ENCODE measurements at places on chromosomes 16 and 17.

DNA sequence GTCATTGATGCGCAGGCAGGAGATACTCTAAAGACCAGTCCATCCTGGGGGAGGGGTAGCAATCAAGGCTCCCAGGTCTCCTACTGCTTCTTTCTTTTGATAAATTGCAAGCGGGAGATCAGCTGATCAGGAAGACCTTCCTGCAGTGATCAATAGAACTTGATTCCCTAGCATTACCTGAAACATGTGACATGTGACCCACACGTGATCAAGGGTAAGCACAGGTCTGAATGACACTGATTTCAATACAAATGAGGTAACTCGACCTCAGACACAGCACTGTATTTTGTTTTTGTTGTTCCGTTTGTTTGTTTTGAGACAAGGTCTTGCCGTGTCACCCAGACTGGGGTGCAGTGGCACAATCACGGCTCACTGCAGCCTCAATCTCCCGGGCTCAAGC lies 39.6 kb upstream of the MLYCD start:
- no peak for DNase-seq

- no peak for DNase-seq
These were observed 7.8 kb upstream of the ADGRG1 start for GRCh38 chr16:57620335-57621231.

GRCh38 chr17:60107526-60108257 lies 29.0 kb upstream of the HEATR6 start:
- no peak for DNase-seq

DNA sequence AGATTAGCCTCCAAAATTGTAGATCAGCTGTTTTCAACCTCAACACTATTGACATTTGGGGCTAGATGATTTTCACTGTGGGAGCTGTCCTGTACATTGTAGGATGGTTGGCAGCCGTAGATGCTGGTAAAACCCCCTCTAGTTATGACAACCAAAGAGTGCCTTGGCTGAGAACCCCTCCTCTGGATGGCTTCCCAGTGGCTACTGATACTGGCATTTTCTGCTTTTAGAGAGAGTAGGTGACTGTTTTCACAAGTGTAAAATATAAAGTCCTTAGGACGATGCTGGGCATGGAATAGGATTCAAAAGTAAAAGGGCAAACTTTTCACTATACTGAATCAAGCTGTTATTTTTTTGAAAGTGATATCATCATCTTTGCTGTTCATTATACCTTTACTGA lies 1048.8 kb upstream of the EEF2KMT start:
- no peak for DNase-seq

DNA sequence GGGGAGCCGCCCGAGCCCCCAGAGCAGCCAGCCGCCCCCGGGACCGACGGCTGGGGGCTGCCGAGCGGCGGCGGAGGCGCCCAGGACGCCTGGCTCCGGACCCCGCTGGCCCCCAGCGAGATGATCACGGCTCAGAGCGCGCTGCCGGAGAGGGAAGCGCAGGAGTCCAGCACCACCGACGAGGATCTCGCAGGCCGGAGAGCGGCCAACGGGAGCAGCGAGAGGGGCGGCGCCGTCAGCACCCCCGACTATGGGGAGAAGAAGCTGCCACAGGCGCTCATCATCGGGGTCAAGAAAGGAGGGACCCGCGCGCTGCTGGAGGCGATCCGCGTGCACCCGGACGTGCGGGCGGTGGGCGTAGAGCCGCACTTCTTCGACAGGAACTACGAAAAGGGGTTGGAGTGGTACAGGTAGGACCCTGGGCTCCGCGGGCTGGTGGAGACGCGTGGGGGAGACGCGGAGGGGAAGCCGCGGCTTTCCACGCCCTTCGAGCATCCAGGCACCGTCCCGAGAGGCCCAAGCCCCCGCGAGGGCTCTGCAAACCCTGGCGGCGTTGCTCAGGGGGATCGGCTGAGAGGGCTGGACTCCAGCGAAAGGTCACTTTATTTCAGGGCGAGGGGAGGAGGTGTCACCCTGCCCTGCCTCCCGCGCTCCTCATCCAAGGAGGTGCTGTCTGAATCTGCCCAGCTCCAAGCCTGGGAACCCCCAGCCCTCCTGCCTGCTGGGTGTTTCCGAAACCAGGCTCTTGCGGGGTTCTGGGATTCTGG lies 1.2 kb downstream of the HS3ST4 start:
- no peak for DNase-seq

DNA sequence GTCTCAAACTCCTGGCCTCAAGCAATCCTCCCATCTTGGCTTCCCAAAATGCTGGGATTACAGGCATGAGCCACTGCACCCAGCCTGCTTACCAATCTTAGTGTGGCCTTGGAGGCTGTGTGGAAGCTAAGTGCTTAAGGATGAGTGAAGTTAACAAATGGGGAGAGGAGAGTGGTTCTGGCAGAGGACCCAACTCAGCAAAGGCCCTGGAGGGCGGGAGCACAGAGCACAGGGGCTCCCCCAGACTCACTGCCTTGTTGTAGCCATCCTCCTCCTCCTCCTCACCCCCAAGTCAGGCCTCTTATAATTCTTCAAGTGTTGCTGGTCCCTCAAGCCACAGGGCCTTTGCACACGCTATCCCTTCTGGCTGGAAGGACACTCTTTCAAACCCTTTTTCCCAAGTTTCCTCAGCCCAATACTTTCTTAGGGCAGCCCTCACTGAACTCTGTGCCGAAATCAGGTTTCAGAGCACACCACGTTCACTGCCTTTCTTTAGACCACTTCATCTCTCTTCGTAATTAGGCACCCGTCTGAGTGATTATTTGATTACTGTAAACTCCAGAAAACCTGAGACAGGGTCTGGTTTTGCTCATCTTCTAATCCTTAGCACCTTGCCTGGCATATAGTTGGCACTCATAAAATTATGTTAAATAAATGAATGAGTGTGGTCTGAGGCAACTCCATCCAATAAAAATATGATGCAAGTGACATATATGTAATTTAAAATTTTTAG lies 23.4 kb downstream of the NGFR start:
- DNase-seq, result no peak

- no peak for DNase-seq
These were observed 73.6 kb downstream of the SEC14L1 start for GRCh38 chr17:77214328-77214727.

- no peak for DNase-seq
These were observed 35.0 kb upstream of the ASIC2 start for GRCh38 chr17:33328129-33328528.

DNA sequence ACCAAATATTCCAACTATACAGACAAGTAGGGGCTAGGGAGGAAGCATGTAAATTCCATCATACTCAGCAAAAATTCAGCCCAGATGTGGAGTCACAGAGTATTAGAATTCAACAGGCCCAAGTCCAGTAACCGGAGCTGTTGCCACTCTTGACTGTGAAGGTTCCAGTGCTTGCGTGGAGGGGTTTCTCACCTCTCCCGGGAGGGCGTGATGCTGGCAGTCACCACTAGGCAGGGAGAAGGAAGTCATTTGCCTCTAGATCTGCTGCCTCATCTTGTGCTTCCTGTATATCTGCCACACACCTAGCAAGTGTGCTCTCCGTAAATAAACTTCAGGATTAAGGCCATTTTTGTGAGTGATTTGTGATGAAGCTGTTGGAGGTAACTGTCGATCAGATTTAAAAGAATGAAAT lies 1.0 kb upstream of the CKLF start:
- DNase-seq, result no peak

- no peak for DNase-seq
These were observed 9.9 kb downstream of the LRRC3C start for GRCh38 chr17:39937447-39937846.

DNA sequence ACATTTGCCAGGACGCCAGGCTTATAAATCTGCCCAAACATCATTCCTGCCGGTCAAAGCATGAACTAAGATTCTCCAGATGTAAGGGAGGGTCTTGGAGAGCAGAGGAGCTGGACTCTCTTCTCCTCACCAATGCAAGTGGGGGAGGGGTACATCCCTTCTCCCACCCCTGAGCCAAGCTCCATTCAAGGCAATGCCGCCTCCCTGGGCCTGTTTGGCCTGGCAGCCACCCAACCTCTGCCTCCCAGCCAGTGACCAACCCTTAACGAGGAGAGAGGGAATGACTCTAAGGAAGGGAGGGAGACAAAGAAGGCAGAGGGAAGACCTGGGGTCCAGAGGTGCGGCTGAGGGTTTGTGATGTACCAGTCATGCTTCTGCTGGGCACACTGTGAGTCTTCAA lies 13.8 kb downstream of the C17orf50 start:
- no peak for DNase-seq
